CD8-positive, alpha-beta T cell (primary cell): ENCODE measurements at places on chromosomes 11 and 22. TPM values are rescaled to one million over a fixed set of nuclear protein-coding genes. Genes with fewer than 3 reads are reported as not detected.

GRCh38 chr11:1223346-1224110, 662 bp downstream of the MUC5B start:
- no peak for DNase-seq

- no peak for DNase-seq
These were observed 59.1 kb upstream of the SLC22A12 start for GRCh38 chr11:64531906-64532312.

- DNase-seq = no peak
These were observed 32.5 kb downstream of the WT1 start for GRCh38 chr11:32402836-32403235.

- no peak for DNase-seq
These were observed 21.1 kb downstream of the C11orf87 start for GRCh38 chr11:109443052-109443451.

OR8G1 gene
- total RNA-seq = not detected

CABP7 gene
- 0.52 TPM for total RNA-seq
